ENCODE measurements at places on chromosomes 3 and 15.

GRCh38 chr3:64992530-64993285 is 304.9 kb upstream of the ADAMTS9 start:
- no peak for DNase-seq

DNA sequence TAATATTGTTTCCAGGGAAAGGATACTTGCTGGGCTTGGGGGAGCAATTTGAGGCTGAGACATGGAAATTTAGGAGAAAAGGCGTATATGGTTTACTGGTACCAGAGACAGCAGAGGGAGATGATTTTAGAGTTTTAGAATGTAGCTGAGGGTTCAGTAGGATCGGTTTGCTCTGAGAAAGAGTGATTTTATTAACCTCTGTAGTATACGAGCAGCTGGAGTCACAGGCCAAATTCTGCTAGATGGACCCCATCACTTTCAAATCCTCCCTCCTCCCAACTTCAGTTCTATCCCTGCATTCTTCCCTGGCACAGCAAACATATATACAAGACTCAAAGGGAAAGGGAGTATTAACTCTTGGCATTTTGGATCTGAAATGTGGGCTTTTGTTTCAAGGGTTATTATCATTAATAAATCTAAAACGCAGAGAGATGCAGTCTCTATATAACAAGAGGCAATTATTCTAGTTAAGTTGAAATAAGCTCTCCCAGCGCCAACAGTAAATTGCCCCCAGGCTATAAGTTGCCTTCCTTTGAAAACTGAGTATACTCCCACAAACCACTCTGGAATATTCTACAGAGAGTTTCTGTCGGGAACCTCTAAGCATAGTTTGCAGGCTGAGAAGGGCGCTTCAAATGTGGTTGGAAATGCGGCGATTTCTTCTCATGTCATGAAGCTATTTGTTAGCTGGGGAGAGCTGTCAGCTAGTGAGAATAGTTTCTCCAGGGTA is 5.4 kb downstream of the CRABP1 start:
- no peak for DNase-seq

- DNase-seq = no peak
Observed at GRCh38 chr3:141399200-141399599, 30.9 kb downstream of the ZBTB38 start.

DNA sequence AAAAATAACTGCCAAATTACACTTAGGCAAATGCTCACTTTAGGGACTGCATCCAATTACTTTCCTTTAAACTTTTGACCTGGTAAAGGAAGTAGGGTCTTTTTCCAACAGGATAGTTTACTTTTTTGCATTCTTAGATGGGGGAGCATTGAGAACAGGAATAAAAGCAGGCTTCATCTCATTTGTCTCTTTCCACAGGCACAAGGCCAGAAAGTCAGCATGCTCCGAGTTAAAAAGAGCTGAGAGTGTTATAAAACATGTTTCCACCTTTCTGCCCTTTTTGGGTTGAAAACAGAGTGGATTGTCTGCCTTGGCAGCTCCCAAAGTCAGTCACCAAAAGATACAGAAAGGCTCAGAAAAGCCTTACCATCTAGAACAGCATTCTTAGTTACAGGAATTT is 404.9 kb upstream of the ALCAM start:
- DNase-seq = no peak

DNA sequence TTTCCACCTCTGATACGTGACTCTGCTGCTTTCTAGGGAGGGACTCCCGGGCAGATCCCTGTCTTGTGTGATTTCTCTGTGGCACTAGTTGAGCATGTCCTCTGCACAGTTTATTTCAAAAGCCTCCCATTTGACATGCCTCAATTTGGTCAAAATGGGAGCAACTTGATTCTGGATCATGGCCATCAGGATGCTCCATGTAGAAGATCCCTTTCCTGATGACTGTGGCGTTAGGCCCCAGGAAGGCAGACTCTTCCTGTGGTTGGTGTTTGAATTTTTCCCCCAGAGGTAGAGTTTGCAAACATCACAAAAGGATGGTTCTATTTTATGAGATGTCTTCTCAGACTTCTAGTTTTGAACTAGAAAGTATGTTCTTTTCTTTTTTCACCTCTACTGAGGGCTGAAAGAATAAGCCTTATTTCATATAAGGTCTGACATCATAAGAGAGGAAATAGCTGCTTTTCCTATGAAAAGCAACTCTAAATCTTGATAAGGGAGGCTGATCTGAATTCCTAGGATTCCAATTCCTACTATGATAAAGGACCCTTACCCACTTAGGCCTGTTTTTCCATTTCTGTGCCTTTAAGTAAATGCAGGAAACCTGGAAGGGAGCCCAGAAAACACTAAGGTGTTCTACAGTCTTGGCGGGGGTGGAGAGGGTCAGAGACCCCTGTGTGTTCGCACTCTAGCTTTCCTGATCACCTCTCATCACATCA is 243.8 kb upstream of the CHRM5 start:
- no peak for DNase-seq

DNA sequence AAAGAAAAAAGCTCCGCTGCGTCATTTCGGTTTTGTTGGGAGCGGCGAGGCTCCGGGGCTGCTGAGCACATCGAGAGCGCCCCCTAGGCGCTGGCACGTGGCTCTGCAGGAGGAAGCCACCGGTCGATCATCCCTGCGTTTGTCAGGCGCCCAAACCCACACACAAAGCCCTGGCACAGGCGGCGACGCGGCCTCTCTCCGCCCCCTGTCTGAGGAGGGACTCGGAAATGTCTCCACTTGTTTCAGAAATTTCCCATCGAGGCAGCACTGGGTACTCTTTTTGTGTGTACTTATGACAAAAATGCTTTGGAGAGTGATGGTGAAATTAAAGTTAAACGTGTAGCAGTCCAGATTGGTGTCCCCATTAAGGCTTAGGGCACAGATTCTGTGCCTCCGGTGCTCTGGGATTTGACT is 407.3 kb upstream of the ONECUT1 start:
- DNase-seq = no peak

GRCh38 chr15:79031201-79031600 is 59.4 kb downstream of the RASGRF1 start:
- no peak for DNase-seq

GRCh38 chr3:72973031-72973723 is 23.4 kb upstream of the PPP4R2 start:
- DNase-seq = no peak

GRCh38 chr3:61821823-61822251 is 260.5 kb downstream of the PTPRG start:
- DNase-seq = no peak

GRCh38 chr3:197219619-197220018 is 78.8 kb downstream of the DLG1 start:
- no peak for DNase-seq

GRCh38 chr3:25547103-25547502 is 117.6 kb downstream of the TOP2B start:
- DNase-seq = no peak

DNA sequence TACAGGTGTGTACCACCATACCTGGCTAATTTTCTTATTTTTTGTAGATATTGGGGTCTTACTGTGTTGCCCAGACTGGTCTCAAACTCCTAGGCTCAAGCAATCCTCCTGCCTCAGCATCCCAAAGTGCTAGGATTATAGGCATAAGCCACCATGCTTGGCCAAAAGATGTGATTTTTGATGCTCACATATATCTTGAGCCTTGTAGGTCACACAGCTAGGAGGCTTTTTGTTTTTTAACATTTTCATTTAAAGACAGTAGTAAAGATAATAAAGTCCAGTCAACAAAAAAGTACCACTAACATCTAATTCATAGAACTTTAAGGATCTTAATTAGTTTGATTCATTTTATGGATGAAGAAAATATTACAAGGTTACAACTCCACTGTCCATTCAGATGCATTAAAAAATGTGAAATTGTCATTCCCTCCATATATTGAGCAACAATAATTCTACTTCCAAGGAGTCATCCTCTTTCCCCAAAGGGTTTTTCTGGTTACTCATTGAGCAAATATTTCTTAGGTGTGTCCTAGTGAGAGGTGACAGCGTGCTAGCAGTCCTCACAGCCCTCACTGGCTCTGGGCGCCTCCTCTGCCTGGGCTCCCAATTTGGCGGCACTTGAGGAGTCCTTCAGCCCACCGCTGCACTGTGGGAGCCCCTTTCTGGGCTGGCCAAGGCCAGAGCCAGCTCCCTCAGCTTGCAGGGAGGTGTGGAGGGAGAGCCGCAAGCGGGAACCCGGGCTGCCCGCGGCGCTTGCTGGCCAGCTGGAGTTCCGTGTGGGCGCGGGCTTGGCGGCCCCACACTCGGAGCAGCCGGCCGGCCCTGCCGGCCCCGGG is 8.3 kb upstream of the TASOR start:
- DNase-seq = no peak

DNA sequence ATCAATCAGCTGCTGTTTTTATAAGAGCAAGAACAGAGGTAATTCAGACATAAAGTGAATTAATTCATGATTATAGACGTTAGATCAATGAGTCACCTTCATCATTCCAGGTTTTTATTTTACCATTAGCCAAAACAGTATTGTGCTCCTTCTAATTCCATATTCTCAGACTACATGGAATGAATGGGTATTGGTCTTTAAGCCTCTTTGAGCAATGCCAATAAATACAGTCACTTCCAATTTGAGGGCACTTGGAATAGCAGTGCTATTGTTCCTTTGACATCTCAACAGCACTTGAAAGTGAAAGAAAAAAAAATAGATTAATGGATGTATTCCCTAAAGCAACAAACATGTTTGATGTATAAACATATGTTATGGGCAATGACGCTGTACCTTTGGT is 830.9 kb upstream of the CFAP20DC start:
- no peak for DNase-seq

- DNase-seq = no peak
Observed at GRCh38 chr3:50652709-50653108, 22.0 kb upstream of the DOCK3 start.

GRCh38 chr3:188938999-188939398 is 232.8 kb upstream of the TPRG1 start:
- no peak for DNase-seq

- DNase-seq = no peak
Observed at GRCh38 chr3:122680475-122681283, at the start of gene PARP14. TSS of gene PARP14 (plus strand) at chr3:122680839. CDS start at chr3:122680884, 45 bp downstream.

DNA sequence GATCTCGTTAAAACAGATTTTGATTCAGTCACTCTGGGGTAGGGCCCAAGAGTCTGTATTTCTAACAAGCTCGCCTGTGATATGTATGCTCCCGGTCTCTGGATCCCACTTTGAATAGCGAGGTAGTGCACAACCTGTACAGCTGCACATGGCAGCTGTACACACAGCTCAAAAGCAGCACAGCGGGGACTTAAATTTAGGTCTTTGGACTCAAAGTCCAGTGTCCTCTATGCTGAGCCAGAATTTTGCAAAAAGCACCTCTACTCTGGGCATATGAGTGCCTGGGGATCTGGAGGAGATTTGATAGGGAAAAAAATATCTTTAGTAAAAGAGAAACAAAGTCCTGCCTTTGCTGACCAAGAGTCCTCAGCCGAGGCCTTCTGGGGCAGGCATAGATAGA is 83.1 kb downstream of the HMG20A start:
- no peak for DNase-seq

DNA sequence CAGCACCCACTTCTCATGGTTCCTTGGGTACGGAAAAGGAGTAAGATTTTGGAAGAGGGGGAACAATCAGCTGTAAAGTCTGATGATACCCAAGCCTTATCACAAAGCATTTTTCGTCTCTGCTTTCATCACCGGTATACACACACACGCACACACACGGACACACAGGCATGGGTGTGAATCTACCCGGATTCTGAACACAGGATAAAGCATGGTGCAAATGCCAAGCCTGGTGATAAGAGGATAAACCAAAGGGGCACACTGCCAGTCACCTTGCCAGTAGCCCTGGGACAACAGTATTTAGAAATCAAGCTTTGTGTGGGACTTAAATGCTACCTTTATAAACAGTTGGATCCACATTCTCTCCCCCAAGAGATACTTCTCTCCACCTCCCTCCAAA is 22.2 kb downstream of the FAM174B start:
- DNase-seq = no peak

- no peak for DNase-seq
Observed at GRCh38 chr15:69974321-69974720, 123.4 kb downstream of the TLE3 start.

DNA sequence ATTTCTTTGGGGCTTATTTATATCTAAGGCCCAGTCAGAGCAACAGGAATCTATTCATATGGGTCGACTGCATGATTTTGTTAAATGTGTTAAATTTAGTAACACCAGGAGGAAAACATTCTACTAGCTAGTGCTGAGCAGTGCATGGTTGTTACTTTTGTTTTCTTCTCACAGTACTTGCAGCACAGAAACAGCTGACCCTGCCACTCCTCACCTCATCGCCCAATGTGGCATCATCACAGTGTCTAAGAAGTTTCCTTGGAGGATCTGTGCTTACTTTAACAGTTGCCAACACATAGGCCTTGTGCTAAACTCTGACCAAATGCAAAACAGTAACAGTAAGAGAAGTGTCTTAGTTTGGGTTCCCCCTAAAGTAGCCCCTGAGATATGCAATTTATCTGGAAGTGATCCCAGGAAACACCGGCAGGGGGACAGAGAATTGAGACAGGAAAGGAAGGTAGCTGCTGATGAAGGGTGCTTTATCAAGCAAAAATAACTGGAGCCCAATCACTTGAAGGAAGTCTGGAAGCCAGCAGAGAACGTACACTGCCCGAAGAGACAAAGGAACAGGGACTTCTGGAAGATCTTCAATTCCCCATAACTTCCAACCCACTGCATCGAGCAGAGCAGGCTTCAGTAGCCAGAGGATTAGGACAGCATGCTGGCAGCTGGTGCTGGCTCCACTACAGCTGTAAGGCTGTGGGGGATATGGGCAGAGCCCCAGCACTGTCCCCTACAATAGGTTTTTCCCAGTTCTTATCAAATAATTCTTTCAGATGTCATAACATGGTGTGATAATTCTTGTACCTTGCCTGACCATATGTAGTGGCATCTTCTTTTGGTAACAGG is 36.0 kb upstream of the ULK4 start:
- DNase-seq = no peak

GRCh38 chr3:182782149-182782548 is 11.2 kb upstream of the ATP11B start:
- no peak for DNase-seq

GRCh38 chr3:119359476-119360326 is 65.5 kb downstream of the ARHGAP31 start:
- no peak for DNase-seq

DNA sequence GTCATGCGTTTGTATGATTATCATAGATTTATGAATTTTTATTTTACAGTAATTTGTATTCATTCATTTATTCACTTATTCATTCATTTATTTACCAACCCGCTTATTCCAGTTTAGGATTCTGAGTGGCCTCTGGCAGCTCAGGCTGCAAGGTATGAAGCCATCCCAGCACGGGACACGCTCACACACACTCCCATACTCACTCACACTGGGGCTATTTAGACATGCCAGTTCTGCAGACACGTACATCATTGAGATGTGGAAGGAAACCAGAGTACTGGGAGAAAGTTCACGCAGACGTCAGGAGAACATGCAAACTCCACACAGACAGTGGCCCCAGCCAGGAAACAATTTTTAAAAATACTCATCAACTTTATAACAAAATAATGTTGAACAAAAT is 5.1 kb downstream of the CDIN1 start:
- no peak for DNase-seq

- no peak for DNase-seq
Observed at GRCh38 chr15:82774496-82774895, 31.4 kb downstream of the FSD2 start.
